ENCODE measurements at places on chromosomes 11 and 22.
A peak's percentile ranks its signal among the peaks of the same experiment; 100 is the strongest.

DNA sequence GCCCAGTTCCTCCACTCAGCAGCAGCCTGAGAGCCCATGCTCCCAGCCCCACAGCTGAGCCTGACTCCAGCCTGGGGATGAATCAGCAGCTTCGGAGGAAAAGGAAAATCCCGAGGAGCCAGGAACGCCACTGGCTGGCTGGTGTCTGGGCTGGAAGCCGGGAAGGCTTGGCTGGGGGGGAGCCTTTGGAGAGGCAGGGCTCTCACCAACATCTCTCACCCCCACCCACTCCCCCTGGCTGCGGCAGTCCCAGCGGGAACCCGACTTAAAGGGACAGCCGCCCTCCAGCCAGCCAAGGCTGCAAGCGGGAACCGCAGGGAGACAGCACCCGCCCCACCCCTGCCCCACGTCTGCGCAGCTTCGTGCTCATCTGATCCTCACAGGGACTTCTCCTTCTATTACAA is 28.4 kb downstream of the KIAA0930 start:
- DNase-seq = no peak

DNA sequence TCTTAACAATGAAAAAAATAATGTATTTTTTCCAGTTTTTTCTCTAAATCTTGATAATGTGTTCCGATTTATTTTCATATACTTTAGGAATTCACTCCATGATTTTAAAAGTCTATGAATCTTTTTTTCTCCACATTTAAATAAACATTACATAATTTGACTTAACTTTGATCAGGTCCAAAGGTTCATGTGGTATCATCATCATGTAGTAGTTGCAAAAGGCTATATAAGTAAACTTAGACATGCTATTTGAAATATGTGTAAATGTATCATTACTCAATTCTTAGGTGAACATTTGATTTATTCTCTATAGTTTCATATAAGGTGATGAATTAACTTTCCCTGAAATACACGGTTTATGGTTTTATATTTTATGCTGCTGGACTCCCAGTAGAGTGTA is 2197.0 kb upstream of the RAG2 start:
- no peak for DNase-seq

DNA sequence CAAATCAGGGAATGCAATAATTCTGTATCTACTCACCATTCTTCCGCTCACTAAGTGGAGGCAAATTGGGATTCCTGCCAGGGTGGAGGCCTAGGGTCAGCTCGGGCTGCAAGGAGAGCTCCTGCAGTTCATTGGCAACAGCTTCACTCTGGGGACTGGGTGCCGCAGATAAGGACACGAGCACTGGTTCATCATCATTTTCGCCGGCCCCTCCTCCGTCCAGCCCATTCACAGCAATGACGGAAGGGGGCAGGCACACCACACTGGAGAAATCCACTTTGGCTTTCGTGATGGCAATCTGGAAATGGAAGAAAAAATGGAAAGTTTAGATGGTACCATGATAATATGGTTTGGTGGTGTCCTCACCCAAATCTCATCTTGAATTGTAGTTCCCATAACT is 84.4 kb downstream of the MRTFA start:
- no peak for DNase-seq

DNA sequence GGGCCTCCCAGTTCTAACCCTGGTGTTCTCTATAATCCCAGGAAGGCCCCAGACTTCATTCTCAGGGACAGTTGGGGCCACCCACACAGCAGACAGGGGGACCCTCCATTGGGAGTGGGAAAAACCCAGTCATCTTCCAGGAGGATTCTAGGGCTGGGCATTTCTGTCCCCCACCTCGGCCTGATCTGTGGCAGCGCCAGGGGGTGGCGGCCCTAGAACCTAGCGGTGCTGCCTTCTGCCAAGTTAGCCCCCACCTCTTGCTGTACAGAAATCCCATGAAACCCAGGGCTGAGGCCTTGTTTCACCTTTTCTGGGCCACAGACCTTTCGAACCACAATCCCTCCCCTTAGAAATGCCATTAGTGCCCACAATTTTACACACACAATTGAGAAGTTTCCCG is 9.6 kb downstream of the CHST1 start:
- no peak for DNase-seq

DNA sequence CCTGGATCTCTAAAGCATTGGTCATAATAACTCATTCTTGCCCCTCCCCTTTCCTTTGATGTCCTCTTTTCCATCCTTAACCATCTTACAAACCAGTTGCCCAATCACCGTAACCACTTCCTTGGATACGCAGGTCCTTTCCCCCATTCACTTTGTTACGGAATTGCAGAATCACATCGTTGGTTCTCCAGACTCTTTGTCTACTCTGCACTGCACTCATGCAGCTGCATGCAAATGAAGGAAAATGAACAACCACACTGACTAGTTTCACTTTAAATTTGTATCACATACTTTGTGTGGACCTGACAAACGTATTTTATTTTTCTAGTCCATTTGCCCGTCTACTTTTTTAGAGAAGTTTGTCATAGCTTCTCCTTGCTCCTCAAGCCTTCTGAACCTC is 69.9 kb downstream of the SLC5A12 start:
- DNase-seq = no peak

- DNase-seq = no peak
Observed at GRCh38 chr11:10982704-10983510, 125.1 kb upstream of the ZBED5 start.

- DNase-seq = no peak
Observed at GRCh38 chr11:32331792-32332191, 103.5 kb downstream of the WT1 start.

GRCh38 chr22:22716136-22716665 is 71.8 kb downstream of the GGTLC2 start:
- DNase-seq = no peak

GRCh38 chr11:67436459-67437081 is 912 bp downstream of the PTPRCAP start:
- peak; percentile 67 for DNase-seq

- DNase-seq = no peak
Observed at GRCh38 chr11:30830681-30831080, 244.5 kb upstream of the MPPED2 start.

GRCh38 chr11:74138021-74138420 is 32.8 kb downstream of the C2CD3 start:
- DNase-seq = no peak

- DNase-seq = no peak
Observed at GRCh38 chr22:22226448-22227187, 18.0 kb upstream of the VPREB1 start.

DNA sequence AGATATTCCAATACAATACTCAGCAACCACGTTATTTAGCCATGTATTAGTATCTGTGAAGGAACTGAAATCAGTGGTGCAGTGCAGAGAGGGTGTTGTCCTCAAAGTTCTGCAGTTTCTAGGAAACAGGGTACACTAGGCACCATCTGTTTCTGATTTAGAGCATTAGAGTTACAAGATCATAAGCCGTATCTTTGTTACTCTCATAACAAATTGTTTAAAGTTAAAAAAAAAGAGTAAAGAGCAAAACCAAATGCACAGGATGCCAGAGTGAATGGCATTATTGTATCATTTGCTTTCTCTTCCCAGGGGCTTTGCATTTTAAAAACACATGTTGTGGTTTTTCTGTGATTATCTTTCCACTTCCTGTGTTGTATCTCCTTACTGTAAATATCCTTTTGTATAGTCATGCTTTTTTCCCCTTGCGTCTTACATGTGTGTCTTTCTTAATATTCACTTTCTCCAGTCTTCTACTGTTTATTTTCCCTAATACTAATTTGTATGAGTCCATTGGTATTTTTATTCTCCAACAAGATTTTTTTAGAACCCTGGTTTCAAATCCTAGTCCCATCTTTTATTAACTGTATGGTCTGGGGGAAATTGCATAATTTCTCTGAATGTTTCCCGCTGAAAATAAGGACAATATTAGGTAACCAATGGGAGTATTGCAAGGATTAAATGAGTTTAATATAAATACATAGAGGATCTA is 15.2 kb upstream of the NUP160 start:
- DNase-seq = peak; percentile 52

DNA sequence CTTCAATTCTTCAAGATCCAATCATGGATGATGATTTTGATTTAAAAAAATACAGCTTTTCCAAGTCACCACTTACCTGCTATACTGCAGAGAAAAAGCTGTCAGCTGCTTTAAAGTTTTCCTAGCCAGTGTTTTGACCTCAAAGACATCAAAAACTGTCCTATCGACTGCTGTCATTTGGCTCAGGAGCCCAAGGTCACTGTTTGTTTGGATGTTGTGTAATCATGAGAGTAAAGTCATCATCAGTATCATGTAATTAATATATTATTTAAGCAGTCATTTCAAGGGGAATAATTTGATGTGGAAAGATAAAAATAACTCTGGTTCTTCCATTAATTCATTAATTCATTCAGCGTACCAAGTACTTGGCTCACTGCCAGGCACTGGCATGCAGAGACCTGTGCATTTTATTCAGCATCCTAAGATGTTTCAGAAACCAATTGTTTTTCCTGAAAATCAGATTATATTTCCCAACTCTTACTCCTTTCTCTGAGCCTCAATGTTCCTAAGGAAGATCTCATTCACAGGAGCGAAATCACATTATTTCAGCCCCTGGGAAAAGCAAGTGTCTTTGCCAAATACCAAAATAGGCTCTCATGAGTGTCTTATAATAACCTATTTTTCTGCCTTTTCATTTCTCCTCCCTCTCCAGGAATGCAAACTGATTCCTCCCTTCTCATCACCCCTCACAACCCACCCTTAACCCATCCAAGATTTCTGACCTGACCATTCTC is 59.9 kb downstream of the SLC1A2 start:
- DNase-seq = no peak

DNA sequence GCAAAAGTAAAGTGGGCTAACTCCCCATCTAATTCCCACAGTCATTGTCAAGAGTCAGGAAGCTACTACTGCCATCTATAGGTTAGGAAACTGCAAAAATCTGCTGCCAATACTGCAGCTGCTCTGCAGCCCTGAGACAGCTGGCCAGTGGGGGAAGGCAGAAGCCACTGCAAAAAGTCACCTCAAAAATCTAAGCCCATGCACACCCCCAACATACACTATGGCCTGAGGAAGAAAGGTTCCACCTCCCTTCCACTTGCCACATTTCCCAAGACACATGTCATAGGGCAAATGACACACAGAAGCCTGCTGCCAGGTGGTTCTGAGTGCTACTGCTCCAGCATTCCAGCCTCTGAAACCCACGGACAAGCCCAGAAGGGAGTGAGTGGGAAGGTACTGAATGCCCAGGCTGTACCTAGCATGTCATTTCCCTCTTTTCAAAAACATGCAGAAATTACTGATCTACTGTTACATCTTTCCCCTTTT is 36.9 kb downstream of the DGCR2 start:
- DNase-seq = no peak

DNA sequence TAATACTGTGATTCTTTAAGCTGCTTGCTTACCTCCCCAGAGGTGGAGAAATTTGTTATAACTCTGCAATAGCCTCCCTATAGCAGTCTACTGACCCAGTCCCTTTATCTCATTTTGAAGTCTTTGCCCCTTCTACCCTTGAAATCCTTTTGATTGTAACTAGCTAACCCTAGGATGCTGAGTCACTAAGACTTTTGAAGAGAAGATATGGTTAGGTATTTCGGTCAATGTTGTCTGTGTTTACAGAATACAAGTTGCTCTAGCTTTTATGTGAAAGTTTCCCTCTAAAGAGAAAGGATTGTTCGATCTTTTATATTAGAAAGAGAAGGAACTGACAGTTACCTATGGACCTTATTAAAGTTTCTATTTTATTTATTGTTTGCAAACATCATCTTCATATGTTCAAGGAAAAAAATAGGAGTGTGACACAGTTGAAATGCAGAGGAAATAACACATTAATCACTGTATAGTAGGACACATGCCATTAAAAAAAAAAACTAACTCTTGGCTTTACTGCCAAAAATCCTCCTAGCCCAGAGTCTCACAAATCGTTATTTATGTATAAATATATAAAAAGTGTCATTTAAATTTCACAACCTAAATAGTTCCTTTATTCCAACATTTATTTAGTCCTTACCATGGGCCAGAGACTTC is 3.1 kb downstream of the HYLS1 start:
- DNase-seq = no peak

DNA sequence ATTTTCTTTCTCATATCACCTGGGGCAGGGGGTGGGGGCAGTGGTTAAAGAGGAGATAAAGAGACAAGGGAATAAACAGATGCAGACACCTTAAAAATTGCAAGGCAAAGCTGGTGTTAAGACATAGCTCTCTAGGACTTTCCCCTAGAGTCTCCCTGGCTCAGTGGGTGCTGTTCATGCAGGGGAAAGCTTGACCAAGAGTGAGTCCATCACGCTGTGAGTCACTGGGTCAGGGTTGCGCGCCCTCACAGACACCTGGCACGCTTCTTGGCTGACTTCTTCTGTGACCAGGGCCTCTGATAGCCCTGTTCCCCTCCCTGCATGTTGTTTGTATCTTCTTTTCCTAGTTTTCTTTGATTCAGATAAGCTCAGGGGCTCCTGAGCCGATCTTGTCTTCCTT is 31.9 kb downstream of the COMMD9 start:
- no peak for DNase-seq

- DNase-seq = no peak
Observed at GRCh38 chr22:38767313-38767712, 11.5 kb upstream of the SUN2 start.

DNA sequence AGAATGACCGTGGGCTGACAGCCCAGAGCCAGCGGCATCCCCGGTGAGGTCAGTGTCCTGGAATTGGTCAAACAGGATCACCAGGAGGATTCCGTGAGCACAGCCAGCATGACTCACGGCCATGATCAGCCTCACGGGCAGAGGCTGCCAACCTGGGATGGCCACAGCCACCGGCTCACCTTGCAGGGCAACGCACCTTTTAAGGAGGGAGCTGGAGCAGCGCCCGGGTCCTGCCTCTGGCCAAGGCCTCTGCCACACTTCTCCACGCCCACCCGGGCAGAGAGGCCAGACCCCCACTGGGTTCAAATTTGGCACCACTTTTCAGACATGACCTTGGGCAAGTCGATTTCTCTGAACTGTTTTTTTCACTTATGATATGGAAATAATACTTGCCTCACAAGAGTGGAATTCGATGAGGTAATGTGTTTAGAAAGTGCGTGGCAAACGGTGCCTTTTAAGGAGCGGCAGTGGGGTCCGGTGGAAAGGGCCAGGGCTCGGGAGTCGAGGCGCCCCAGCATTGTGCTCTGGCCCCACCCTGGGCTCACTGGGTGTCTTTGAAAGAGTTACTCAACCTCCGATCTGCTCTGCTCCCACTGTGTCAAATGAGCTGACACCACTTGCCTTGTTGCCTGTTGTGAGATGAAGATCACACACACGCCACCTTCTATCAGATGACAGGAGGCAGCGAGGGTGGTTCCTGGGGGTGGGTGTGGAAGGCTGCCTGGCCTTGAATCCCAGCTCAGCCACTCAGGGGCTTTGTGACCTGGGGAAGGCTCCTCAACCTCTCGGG is 16.0 kb downstream of the TXN2 start:
- DNase-seq = no peak

DNA sequence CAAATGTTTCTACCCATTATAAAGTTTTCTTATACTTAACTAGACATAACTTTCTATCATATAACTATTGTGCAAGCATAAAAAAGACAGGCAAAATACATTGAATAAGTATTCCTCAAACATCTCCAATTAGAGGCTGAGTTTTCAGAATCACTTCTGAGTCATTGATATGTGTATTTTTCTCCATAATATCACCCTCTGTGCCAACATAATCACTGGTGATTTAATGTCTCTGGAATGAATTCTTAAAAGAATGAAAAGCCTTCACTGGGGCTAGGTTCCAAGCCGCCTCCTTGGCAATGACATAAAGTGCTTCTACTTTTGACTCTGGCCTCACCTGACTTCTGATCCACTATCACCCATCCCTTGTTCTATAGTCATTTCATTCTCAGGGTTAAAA is 197.0 kb upstream of the E2F8 start:
- DNase-seq = no peak

- no peak for DNase-seq
Observed at GRCh38 chr11:128988242-128988970, 45.7 kb upstream of the TP53AIP1 start.

All from CD4-positive, alpha-beta T cell treated with Interleukin-17A for 1 hour (primary cell).